Ascending aorta (tissue), 2 donors: ENCODE measurements at places on chromosomes 13 and 19. TPM values are rescaled to one million over a fixed set of nuclear protein-coding genes. Genes with fewer than 3 reads are reported as not detected.

GRCh38 chr13:22311734-22312404 lies 641.0 kb downstream of the FGF9 start:
- H3K36me3 ChIP-seq, result no peaks in the 10 kb centered on the region
- no peaks in the 10 kb centered on the region for H3K27me3 ChIP-seq
- no peak overlapping the region for H3K4me3 ChIP-seq
- peak; percentile 63 for DNase-seq
- H3K27ac ChIP-seq, result no peak overlapping the region
- peaks cover 7% of the 10 kb centered on the region for H3K4me1 ChIP-seq

Gene ZNF486
- total RNA-seq, result 1.1 TPM

Gene TEKTIP1
- total RNA-seq, result not detected

DNA sequence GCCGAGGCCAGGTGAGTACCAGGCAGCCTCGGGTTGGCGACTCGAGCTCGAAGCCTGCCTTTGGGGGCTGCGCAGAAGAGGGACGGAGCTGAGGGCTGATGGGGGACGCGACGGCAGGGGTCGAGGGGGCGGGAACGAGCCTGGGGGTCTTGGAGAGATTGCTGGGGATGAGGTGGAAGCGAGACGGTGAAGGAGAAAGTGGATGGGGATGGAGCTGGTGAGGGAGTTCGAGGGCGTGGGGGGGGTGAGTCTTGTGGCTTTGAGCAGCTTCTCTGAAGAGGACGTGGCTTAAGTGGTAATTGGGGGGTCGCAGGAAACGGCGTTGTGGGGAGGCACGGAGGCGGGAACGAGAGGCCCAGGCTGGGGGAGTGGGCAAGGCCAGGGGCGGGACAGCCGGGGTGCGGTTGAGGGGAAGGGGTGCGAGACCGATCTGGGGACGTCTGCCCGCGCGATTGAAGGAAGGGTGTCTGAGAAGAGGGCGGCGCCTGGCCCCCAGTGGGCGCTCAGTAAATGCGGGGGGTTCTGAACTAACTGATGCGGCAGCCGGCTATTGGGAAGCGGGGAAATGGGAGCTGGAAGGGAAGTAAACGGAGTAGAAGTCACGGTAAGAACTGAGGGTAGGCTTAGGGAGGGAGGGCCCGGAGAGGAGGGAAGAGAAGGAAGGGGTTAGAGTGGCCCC lies 426 bp downstream of the MYO9B start:
- H3K36me3 ChIP-seq, result no peaks in the 10 kb centered on the region
- no peaks in the 10 kb centered on the region for H3K27me3 ChIP-seq

Gene CEACAM1
- total RNA-seq, result not detected

- no peaks in the 10 kb centered on the region for H3K4me1 ChIP-seq
- no peak for DNase-seq
- no peak overlapping the region for H3K4me3 ChIP-seq
- peaks cover 10% of the 10 kb centered on the region for H3K36me3 ChIP-seq
- H3K27ac ChIP-seq, result no peak overlapping the region
Measured at GRCh38 chr13:32423592-32423991, 4.3 kb downstream of the N4BP2L1 start.

DNA sequence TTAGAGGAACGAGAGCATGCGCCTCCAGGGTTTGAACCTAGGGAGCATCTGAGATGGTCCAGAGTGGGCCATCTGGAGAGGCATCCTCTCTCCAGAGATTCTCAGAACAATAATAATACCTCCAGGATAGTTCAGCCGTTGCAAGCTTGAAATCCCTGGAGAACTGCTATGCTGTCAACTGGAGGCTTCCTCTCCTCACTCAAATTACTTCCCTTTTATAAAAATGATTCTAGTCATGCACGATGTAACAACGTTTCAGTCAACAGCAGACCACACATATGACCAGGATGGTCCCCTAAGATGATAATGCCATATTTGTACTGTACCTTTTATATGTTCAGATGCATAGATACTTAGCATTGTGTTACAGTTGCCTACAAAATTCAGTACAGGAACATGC lies 108.7 kb downstream of the SHISA2 start:
- H3K27me3 ChIP-seq, result no peaks in the 10 kb centered on the region
- H3K4me3 ChIP-seq, result no peak overlapping the region
- H3K27ac ChIP-seq, result no peak overlapping the region
- H3K4me1 ChIP-seq, result no peaks in the 10 kb centered on the region
- no peaks in the 10 kb centered on the region for H3K36me3 ChIP-seq

GRCh38 chr13:42950181-42950580 lies 41.9 kb downstream of the EPSTI1 start:
- H3K36me3 ChIP-seq, result no peaks in the 10 kb centered on the region
- H3K4me1 ChIP-seq, result no peaks in the 10 kb centered on the region

GRCh38 chr19:35430409-35431144 lies 17.5 kb upstream of the FFAR2 start:
- no peak overlapping the region for H3K4me3 ChIP-seq
- no peaks in the 10 kb centered on the region for H3K4me1 ChIP-seq
- no peaks in the 10 kb centered on the region for H3K36me3 ChIP-seq
- H3K27ac ChIP-seq, result no peak overlapping the region

DNA sequence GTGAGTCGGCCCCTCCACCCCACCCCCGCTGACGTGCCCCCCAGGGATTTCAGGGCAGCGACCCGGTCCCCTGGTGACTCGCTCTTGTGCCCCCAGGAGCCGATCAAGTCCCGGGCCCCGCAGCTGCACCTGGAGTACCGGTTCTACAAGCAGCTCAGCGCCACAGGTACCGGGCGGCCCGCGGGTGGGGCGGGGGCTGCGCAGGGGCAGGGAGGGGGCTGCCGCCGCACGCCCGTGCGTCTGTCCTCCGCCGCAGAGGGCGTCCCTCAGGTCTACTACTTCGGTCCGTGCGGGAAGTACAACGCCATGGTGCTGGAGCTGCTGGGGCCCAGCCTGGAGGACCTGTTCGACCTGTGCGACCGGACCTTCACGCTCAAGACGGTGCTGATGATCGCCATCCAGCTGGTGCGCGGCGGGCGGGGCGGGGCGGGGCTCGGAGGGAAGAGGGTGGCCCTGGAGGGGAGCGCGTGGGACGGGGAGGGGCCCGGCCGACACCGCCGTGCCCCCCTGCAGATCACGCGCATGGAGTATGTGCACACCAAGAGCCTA lies 37.1 kb downstream of the BTBD2 start:
- H3K4me3 ChIP-seq, result no peak overlapping the region
- no peak for DNase-seq
- no peaks in the 10 kb centered on the region for H3K27me3 ChIP-seq
- H3K4me1 ChIP-seq, result no peaks in the 10 kb centered on the region

Gene TNFSF13B
- 15.0 TPM for total RNA-seq

Gene ADAMTS10
- total RNA-seq, result 184 TPM

Gene IL4I1
- 0.96 TPM for total RNA-seq

- H3K4me3 ChIP-seq, result no peak overlapping the region
- H3K4me1 ChIP-seq, result no peaks in the 10 kb centered on the region
- H3K27me3 ChIP-seq, result no peaks in the 10 kb centered on the region
- no peak for DNase-seq
Measured at GRCh38 chr13:77720988-77721387, 23.5 kb downstream of the SLAIN1 start.

Gene PABPC3
- total RNA-seq, result not detected

DNA sequence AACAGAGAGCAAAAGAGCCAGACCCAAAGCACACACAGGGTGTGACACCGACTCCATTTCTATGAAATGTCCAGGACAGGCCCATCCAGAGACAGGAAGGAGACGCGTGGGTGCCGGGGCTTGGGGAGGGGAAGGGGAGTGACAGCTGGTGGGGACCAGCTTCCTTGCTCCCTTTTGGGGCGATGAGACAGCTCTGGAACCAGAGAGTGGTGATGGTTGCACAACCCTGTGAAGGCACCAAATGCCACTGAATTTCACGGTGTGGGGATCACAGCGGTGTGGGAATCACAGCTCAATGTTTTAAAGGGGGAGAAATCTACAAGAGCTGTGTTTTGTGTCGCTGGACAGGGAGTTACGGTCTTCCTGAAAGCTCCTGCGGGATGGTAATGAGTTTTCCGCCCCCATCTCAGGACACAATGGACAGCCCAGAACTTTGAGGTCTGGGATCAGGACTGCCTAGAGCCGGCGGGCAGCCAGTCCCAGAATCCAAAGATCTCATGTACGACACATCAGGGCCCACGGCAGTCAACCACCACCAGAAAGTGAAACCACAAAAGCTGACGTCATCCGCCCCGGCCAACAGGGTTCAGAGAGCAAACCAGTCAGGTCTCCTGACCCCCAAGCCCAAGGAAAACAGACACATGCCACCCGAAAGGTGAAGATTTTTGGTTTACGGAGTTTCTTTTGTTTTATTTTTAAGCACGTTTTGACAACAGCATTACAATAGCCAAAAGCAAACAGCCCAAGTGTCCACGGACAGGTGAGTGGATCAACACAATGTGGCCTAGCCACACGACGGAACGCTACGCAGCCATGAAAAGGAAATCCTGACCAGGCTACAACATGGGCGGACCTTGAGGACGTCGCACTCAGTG lies 7.3 kb downstream of the SGTA start:
- peak overlapping the region; percentile 56 for H3K27ac ChIP-seq
- no peaks in the 10 kb centered on the region for H3K27me3 ChIP-seq
- H3K4me1 ChIP-seq, result no peaks in the 10 kb centered on the region
- peaks cover 4% of the 10 kb centered on the region for H3K36me3 ChIP-seq
- peak; percentile 82 for DNase-seq

- peaks cover 15% of the 10 kb centered on the region for H3K4me1 ChIP-seq
- peak overlapping the region; percentile 82 for H3K27ac ChIP-seq
- H3K36me3 ChIP-seq, result no peaks in the 10 kb centered on the region
- no peak for DNase-seq
Measured at GRCh38 chr13:60165391-60166099, 1.8 kb upstream of the DIAPH3 start.

Gene NLRP11
- not detected for total RNA-seq

GRCh38 chr13:46881621-46882020 lies 15.2 kb downstream of the HTR2A start:
- DNase-seq, result no peak
- no peaks in the 10 kb centered on the region for H3K4me1 ChIP-seq
- peaks cover 9% of the 10 kb centered on the region for H3K36me3 ChIP-seq
- no peak overlapping the region for H3K27ac ChIP-seq
- no peak overlapping the region for H3K4me3 ChIP-seq

Gene OCEL1
- total RNA-seq, result 13.7 TPM

DNA sequence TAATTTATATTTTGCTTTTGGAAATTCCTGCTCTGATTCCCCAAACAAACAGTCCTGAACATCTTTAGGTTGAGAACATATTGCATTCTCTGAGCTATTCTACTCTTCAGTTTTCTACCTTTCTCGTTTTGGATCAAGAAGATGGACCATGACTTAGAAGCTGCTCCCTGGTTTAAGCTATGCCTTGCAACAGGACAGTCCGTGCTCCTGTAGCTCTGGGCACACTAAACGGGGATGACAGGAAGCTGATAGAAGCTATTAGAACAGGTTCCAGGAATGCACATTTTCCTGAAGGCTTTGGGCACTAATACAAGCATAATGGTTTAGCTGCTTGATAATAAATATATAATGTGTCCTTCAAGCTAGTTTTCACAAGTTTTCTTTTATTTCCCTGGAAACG lies 385.2 kb downstream of the HS6ST3 start:
- H3K4me1 ChIP-seq, result no peaks in the 10 kb centered on the region
- no peaks in the 10 kb centered on the region for H3K36me3 ChIP-seq
- no peak overlapping the region for H3K4me3 ChIP-seq
- DNase-seq, result no peak
- H3K27ac ChIP-seq, result no peak overlapping the region
- H3K27me3 ChIP-seq, result no peaks in the 10 kb centered on the region
